ENCODE measurements at places on chromosomes 6 and 20.

GRCh38 chr6:56660381-56660730 is 17.7 kb upstream of the DST start:
- DNase-seq, result no peak

DNA sequence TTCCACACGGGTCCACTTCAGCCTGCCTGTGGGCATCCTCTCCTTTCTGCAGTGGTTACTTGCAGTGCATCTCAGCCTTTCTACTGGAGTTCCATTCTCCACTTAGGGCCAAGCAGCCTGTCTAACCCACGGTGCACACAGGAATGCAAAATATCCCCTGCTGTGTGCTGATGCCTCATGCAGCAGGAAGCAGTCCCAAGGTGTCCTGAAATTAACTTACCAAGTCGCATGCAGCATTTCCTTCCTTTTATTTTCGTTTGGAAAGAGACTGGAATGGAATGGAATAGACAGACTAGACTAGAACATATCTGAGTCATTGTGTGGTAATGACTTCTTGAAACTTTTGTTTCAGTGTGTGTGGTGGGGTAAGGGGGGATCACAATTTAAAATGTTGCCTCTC is 25.9 kb upstream of the FOXQ1 start:
- DNase-seq, result no peak

- DNase-seq, result no peak
Observed at GRCh38 chr20:64137598-64138031, 26.6 kb upstream of the MYT1 start.

DNA sequence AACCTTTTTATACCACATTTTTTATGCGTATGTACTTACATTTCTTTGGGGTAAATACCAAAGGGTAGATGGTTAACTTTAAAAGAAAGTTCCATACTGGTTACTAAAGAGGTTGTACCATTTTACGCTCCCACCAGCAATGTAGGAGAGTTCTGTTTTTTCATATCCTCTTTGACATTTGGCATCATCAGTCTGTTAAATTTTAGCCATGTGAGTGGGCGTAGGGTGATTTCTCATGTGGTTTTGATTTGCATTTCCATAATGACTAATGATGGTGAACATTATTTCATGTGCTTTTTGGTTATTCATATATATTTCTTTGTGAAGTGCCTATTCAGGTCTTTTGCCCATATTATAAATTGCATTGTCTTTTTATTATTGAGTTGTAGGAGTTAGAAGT is 194.2 kb downstream of the PRL start:
- no peak for DNase-seq

DNA sequence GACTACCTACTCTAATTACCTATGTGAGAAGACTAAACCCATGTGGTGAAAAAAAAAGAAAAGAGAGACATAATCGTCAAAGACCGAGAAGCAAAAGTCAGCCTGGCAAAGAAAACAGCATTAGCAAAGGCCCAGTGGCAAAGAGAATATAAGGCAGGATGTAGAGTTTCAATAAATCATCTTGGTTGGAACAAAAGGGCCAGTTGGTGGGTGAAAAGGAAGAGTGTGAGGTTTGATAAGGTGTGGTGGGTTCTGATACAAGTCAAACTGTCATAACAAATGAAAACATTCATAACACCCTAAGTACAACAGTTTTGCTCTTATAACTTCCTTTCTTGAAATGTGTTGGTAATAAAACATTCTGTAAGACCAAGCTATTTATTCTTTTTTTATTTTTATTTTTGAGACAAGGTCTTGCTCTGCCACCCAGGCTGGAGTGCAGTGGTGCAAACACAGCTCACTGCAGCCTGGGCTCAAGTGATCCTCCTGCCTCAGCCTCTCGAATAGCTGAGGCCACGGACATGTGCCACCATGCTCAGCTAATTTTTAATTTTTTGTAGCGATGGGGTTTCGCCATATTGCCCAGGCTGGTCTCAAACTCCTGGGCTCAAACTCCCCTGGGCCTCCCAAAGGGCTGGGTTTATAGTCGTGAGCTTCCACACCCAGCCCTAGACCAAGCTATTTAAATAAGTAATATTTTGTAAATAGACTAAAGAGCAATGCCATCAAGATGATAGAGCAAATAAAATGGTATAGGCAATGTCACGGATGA is 18.9 kb upstream of the GTF3C6 start:
- no peak for DNase-seq

DNA sequence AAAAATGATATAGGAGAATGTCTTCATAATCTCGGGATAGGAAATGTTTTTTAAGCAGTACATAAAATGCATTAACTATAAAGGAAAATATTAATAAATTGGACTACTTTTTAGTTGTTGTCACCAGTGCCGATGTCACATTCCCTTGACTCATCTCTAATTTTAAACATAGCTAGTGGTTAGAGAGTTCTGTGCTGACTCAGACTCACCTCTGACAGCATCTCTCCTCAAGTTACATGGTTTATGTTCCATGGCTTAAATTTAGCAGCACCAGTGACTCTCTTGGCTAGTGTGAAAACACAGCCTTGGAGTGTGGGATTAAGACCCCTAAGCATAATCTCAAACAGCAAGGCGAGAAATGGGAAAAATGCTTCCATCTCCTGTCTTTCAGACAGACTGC is 311.8 kb upstream of the MMS22L start:
- DNase-seq, result no peak
